ENCODE measurements at places on chromosomes 2 and 18. TPM values are rescaled to one million over a fixed set of nuclear protein-coding genes. Genes with fewer than 3 reads are reported as not detected.

ADRA2B gene
- not detected for total RNA-seq

ANO7 gene
- 2.2 TPM for total RNA-seq

MARCO gene
- not detected for total RNA-seq

NT5DC4 gene
- total RNA-seq = not detected

LIPG gene
- 0.32 TPM for total RNA-seq

CRYBA2 gene
- not detected for total RNA-seq

RAMP1 gene
- not detected for total RNA-seq

SERPINB2 gene
- total RNA-seq = not detected

SULT1C4 gene
- 0.27 TPM for total RNA-seq

CCBE1 gene
- 12.5 TPM for total RNA-seq

AMMECR1L gene
- 19.7 TPM for total RNA-seq

LBX2 gene
- 2.9 TPM for total RNA-seq

Data from A549 treated with ZK216348 at 1 μM for 4 hours (cell line).